ENCODE measurements at places on chromosomes 1 and 21.

- no peak for DNase-seq
Measured at GRCh38 chr1:163771637-163772036, 449.9 kb downstream of the NUF2 start.

DNA sequence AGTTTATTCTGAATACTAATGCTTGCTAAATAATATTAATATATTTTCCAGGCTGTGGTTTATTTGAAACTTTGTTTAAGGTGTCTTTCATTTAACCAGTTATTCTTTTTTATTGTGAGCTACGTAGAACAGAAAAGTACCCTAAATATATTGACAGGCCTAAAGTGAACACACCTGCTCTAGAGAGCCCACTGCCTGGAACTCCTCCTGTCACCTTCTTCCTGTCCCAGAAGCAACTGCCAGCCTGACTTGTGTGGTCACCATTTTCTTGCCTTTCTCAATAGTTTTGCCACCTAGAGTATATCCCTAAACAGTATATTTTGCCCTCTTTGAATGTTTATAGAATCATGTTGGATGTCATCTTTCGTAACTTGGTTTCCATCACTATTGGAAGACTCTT, 48.5 kb downstream of the SCCPDH start:
- DNase-seq = no peak

DNA sequence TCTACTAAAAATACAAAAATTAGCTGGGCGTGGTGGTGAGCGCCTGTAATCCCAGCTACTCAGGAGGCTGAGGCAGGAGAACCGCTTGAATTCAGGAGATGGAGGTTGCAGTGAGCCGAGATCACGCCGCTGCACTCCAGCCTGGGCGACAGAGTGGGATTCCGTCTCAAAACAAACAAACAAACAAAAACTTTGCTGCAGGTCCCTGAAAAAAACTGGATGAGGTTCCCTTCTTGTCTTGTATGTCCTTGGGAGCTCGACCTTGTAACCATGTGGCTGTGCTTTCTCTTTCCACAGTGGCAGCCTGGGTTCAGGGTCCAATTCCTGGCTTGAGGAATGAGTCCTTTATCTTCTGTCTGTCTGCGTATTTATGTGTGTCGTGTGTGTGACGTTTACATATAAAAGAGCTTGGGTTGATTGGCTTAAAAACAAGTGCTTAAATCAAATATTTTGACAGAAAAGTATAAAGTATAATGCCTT, 18.0 kb upstream of the COX20 start:
- no peak for DNase-seq

GRCh38 chr1:38651669-38652068, 207.9 kb downstream of the RRAGC start:
- no peak for DNase-seq

DNA sequence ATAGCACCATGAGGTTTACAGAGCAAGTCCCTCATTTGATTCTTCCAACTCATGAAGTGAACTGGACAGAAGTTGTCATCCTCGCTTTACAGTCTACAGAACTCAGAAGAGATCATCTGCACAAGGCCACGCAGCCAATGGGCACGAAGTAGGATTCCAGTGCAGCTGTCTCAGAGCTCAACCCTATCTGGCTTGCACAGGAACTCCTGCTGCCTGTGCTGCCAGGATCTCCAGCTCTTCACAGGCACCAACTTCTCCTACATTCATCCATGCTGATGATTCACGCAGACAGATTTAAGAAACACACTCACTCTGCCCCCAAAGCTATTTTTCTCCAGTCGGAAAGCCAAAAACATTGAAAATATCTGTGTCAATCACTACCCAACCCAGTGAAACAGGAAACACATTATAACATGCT, 157.0 kb downstream of the RERE start:
- peak; percentile 94 for DNase-seq

DNA sequence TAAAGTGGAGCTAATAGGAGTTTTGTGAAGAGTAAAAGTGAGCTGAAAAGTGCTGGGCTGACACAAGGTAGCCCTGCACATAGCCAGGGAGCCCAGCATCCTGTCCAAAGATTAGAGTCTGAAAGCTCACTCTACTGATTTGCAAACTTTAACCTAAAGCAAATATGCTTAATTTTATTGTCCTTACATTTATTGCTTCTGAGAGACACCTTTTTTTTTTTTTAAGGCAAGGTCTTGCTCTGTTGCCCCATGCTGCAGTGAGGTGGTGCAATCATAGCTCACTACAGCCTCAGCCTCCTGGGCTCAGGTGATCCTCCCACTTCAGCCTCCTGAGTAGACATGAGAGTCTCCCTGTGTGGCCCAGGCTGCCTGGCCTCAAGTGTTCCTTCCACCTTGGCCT, 16.5 kb downstream of the MGST3 start:
- no peak for DNase-seq
